Pericardium fibroblast (primary cell): ENCODE measurements at places on chromosomes 6 and 20. TPM values are rescaled to one million over a fixed set of nuclear protein-coding genes. Genes with fewer than 3 reads are reported as not detected.

Gene VSTM2L
- total RNA-seq = 2.1 and 8.6 TPM in 2 replicates

Gene SMOC2
- total RNA-seq = 2.9 and 4.9 TPM in 2 replicates

Gene KIAA0408
- total RNA-seq = 1.4 and 1.9 TPM in 2 replicates

Gene SLCO4A1
- total RNA-seq = 0.12 and 0.26 TPM in 2 replicates

Gene HUS1B
- total RNA-seq = 0.09 TPM in 1 of 2 replicates, not detected in the other

Gene LPA
- not detected in 2 replicates for total RNA-seq

Gene TRAPPC3L
- 0.47 TPM in 1 of 2 replicates, not detected in the other for total RNA-seq

Gene LZTS3
- 5.1 and 5.7 TPM in 2 replicates for total RNA-seq

Gene C20orf202
- total RNA-seq = 0.58 TPM in 1 of 2 replicates, not detected in the other

Gene TMEM14B
- total RNA-seq = 67.9 and 69.8 TPM in 2 replicates

Gene HLA-DPB1
- total RNA-seq = 7.7 and 7.8 TPM in 2 replicates

Gene ABHD16B
- not detected in 2 replicates for total RNA-seq

Gene IL17F
- total RNA-seq = not detected in 2 replicates

Gene MYLK2
- not detected in 2 replicates for total RNA-seq

Gene C6orf163
- total RNA-seq = 0.09 and 0.12 TPM in 2 replicates

Gene PDE7B
- 7.5 and 7.7 TPM in 2 replicates for total RNA-seq
